ENCODE measurements at places on chromosomes 4 and X.

DNA sequence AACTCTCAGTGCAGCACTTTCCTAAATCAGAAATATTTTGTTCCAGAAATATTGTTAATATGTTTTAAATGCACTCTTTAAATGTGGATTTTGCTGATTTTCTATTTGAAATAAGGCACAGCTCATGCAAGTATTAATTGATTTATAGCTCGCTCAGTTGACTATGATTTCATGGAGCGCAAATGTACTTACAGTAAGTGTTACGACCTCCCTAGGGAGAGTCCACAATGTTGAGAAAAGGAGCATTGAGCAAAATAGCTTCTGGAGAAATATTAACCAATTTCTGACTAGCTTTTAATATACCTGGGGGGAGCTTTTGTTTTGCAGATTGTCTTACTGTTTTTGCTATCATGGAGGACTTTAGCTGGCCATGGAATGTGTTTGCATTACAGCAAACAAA lies 1687.5 kb downstream of the STIM2 start:
- H3K4me3 ChIP-seq: no peak overlapping the region
- H3K36me3 ChIP-seq: no peaks in the 10 kb centered on the region
- DNase-seq: no peak
- no peak overlapping the region for H3K27ac ChIP-seq
- no peaks in the 10 kb centered on the region for H3K4me1 ChIP-seq

GRCh38 chrX:155592981-155593380 lies 19.8 kb downstream of the TMLHE start:
- H3K27ac ChIP-seq: no peak overlapping the region
- no peak for DNase-seq
- no peak overlapping the region for H3K4me3 ChIP-seq
- no peaks in the 10 kb centered on the region for H3K36me3 ChIP-seq

GRCh38 chr4:1502976-1503375 lies 96.7 kb upstream of the NKX1-1 start:
- H3K4me1 ChIP-seq: no peaks in the 10 kb centered on the region
- no peak overlapping the region for H3K27ac ChIP-seq
- H3K36me3 ChIP-seq: no peaks in the 10 kb centered on the region
- no peak overlapping the region for H3K4me3 ChIP-seq

DNA sequence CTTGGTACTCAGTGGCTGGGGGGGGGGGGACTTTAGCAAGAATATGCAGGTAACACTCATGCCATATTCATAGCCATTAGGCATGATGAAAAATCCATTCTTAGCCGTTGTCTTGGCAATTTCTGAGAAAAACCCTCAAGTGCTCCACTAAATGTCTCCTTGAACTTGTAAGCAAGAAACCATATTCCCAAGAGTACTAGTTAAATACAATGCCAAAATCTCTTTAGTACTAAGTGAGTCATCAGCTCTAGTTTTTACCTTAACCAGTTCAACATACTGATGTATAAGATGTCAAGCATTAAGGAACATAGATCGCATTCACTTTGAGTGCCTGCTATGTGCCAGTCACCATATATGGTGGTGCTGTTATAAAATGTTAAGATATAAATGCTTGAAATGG lies 27.5 kb downstream of the UBE2D3 start:
- H3K4me3 ChIP-seq: no peak overlapping the region
- peaks cover 91% of the 10 kb centered on the region for H3K36me3 ChIP-seq
- H3K4me1 ChIP-seq: no peaks in the 10 kb centered on the region
- H3K27me3 ChIP-seq: no peaks in the 10 kb centered on the region
